ENCODE measurements at places on chromosomes 5 and 9. TPM values are rescaled to one million over a fixed set of nuclear protein-coding genes. Genes with fewer than 3 reads are reported as not detected.

GRCh38 chr5:138985256-138985655 lies 110.1 kb upstream of the LRRTM2 start:
- no peak for DNase-seq
- H3K4me3 ChIP-seq: no peak overlapping the region
- H3K4me1 ChIP-seq: no peaks in the 10 kb centered on the region
- no peaks in the 10 kb centered on the region for H3K27me3 ChIP-seq
- no peaks in the 10 kb centered on the region for H3K36me3 ChIP-seq

DNA sequence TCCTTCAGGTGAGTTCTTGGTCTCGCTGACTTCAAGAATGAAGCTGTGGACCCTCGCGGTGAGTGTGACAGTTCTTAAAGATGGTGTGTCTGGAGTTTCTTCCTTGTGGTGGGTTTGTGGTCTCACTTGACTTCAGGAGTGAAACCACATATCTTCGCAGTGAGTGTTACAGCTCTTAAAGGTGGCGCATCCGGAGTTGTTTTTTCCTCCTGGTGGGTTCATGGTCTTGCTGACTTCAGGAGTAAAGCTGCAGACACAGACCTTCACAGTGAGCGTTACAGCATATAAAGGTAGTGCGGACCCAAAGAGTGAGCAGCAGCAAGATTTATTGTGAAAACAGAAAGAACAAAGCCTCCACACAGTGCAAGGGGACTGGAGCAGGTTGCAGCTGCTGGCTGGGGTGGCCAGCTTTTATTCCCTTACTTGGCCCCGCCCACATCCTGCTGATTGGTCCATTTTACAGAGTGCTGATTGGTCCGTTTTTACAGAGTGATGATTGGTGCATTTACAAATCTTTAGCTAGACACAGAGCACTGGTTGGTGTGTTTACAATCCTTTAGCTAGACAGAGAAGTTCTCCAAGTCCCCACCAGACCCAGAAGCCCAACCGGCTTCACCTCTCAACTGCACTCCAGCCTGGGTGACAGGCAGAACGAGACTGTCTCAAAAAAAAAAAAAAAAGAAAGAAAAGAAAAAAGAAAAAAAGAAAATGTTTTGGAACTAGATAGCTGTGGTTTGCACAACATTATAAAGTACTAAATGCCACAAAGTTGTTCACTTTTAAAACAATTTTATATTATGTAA lies 9.1 kb upstream of the ERMP1 start:
- no peak overlapping the region for H3K4me3 ChIP-seq
- H3K4me1 ChIP-seq: peaks cover 20% of the 10 kb centered on the region
- no peak overlapping the region for H3K27ac ChIP-seq
- H3K36me3 ChIP-seq: no peaks in the 10 kb centered on the region
- H3K27me3 ChIP-seq: no peaks in the 10 kb centered on the region

C5 gene
- 8.0 TPM for total RNA-seq

IGIP gene
- 11.1 TPM for total RNA-seq

DNA sequence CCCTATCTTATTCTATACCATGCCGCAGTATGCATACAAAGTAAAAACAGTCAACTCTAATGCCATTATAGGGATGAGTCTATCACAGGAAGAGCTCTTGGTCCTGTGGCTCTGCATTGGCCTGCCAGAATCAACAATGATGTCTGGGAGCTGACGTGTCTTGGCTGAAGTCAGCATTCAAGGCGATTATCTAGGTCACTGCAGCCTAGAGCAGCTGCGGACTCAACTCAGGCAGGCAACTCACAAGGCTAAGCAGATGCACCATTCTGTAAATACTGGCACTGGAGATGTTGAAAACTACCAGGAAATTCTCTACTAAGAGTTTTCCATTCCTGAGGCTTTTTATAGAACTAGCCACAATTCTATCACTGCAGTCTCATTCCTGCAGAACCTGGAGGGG lies 13.3 kb downstream of the SPATA9 start:
- H3K36me3 ChIP-seq: no peaks in the 10 kb centered on the region
- H3K4me3 ChIP-seq: no peak overlapping the region
- peaks cover 26% of the 10 kb centered on the region for H3K4me1 ChIP-seq
- H3K27me3 ChIP-seq: no peaks in the 10 kb centered on the region
- H3K27ac ChIP-seq: peak overlapping the region; percentile 77

CEL gene
- total RNA-seq: 2.6 TPM

- no peak overlapping the region for H3K4me3 ChIP-seq
- H3K36me3 ChIP-seq: no peaks in the 10 kb centered on the region
- H3K27me3 ChIP-seq: no peaks in the 10 kb centered on the region
- no peak overlapping the region for H3K27ac ChIP-seq
Observed at GRCh38 chr9:137095664-137096517, 9.1 kb downstream of the MAN1B1 start.

- peaks cover 11% of the 10 kb centered on the region for H3K4me1 ChIP-seq
- no peak for DNase-seq
- no peaks in the 10 kb centered on the region for H3K36me3 ChIP-seq
- no peak overlapping the region for H3K4me3 ChIP-seq
Observed at GRCh38 chr9:131660466-131661405, 79.1 kb downstream of the RAPGEF1 start.

SHC3 gene
- 0.87 TPM for total RNA-seq

DNA sequence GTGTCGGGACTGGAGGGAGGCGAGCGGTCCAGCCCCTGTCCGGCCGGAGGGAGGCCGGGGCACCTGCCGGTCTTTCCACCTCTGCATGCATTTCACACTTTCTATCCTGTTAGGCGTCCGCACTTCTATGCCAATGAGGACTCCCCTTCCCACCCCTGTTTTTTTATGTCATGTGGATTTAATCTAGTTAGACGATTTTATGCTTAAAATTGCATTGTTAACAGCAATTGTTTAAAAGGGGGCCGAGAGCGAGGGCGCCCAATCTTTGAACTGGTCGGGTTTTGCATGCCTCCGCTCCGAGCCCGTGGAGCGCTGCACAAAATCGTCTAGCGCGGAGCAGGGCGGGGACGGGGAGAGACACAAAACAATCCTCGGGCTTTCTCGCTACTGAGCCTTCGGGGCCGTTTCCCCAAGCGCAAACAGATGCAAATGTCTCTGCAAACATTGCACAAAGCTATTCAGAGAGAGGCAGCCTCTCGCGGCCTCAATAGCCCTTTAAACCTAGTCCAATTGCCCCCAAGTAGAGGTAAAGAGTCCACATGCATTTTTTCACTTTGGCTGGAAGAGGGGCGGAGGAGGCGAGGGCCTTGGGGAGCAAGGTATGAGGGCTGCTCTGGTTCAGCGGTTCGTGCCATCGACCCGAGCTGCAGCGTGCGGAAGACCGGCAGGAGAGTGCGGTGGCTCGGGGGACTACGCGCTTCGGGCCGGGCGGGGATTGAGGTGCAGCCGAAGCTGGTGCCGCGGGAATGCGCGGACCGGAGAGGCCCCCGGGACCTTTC lies 37.5 kb upstream of the TIFAB start:
- peak overlapping the region; percentile 10 for H3K4me3 ChIP-seq
- H3K27me3 ChIP-seq: no peaks in the 10 kb centered on the region
- peaks cover 14% of the 10 kb centered on the region for H3K4me1 ChIP-seq
- H3K27ac ChIP-seq: no peak overlapping the region
- no peaks in the 10 kb centered on the region for H3K36me3 ChIP-seq

DNA sequence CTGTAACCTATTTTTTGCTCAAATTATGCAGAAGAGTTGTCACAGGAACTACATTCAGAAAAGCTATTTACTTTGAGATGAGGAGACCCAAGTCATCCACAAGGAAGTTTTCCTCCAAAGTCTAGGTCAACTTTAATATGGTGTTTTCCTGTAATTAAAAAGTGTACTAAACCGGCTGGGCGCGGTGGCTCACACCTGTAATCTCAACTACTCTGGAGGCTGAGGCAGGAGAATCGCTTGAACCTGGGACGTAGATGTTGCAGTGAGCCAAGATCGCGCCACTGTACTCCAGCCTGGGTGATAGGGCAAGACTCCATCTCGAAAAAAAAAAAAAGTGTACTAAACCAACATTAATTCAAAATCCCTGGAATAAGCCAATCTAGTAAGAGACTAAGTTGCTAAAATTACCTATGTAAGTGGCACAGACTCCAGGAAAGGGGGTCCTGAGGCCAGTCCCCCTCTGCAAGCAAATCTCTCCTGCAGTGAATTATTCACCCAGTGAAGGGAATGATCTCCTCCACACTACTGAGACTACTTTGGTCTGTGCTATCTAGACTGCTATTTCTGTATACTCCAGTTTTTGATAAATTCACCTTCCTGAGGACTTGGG lies 38.9 kb downstream of the FNBP1 start:
- no peak overlapping the region for H3K4me3 ChIP-seq
- DNase-seq: no peak
- no peak overlapping the region for H3K27ac ChIP-seq
- H3K4me1 ChIP-seq: peaks cover 13% of the 10 kb centered on the region

DNA sequence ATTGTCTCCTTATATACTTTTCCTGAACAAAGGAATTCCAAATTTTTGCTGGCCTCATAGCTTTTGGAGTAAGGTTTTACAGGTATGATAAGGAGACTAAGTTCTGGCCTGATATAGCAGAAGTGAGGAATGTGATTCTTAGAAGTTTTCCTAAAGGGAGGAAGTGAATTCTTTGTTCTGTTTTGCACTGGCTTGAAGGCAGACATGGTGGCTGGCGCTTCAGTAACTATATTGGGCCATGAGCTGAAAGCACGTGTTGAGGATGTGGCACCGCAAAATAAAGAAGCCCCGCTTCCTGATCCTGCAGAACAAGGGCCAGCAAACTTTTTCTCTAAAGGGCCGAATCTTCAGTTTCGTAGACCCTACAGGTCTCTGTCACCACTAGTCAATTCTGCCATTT lies 224.2 kb downstream of the SNX18 start:
- H3K4me1 ChIP-seq: peaks cover 26% of the 10 kb centered on the region
- DNase-seq: no peak
- no peaks in the 10 kb centered on the region for H3K36me3 ChIP-seq
- H3K4me3 ChIP-seq: no peak overlapping the region
- H3K27me3 ChIP-seq: no peaks in the 10 kb centered on the region

NR5A1 gene
- total RNA-seq: 43.5 TPM

DNA sequence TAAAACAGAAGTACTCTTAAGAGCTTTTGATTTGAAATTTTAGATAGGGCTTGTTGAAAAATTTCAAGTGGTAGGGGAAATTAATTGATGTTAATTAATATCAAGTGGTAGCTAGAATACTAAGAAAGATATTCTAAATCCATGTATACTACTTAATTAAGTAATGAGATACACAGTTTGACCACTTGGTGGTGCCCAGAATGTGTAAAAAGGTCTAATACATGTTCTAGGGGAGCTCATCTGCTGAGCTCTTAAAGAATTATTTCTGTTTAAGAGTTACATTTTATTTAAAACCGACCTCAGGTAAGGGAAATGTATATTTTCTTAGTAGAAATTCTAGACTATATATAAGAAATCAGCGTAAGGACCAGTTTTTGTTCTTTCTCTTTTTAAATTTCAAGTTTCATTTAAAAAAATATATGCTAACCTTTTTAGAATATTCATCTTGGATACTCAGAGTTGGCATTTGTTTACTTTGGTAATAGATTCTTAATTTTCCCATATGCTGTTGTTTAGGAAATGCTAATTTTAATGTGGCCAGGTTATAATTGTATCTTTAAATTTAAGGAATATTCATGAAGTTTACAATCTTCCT lies 61.5 kb downstream of the LNPEP start:
- no peak overlapping the region for H3K4me3 ChIP-seq
- peak; percentile 42 for DNase-seq
- H3K4me1 ChIP-seq: no peaks in the 10 kb centered on the region
- no peaks in the 10 kb centered on the region for H3K27me3 ChIP-seq
- H3K27ac ChIP-seq: no peak overlapping the region

DNA sequence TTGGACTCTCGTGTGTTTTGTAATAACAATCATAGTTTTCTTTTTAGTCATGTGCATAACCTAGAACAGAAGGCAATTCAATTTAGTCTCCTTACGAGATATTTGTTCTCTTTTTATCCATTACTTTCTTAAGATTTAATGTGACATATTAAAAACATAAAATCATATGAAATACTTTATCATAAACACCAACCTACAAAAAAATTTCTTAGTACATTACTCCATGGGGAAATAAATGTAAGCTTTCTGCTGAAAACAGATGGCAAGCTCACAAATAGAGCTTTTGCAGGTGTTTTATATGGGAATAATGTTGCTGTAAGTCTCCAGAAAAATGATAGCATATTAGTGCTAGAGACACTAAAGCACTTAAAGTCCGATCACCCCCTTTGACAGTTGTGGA lies 1035.2 kb upstream of the ARRDC3 start:
- H3K36me3 ChIP-seq: no peaks in the 10 kb centered on the region
- H3K4me1 ChIP-seq: no peaks in the 10 kb centered on the region
- H3K27me3 ChIP-seq: no peaks in the 10 kb centered on the region
- H3K4me3 ChIP-seq: no peak overlapping the region
- DNase-seq: no peak

Data from testis (tissue), 5 donors.